ENCODE measurements at places on chromosomes 2 and 18.

DNA sequence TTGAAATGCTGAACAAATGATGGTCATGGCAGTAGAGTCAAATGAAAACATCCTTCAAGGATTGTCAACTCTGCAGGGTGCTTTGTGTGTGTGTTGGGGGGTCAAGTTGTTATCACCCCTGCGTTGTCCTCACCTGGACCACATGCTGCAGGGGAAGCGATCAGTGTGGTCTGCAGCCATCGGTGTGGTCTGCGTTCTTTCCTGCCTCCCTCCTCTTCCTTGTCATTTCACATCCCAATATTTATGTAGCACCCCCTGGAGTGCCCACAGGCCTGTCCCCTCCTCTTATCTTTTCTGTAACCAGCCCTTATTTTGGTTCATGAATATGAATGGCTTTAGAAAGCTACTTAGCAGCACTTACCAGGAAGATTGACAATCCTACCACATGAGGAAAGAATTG is 38.9 kb downstream of the UGP2 start:
- DNase-seq, result no peak

- DNase-seq, result peak; percentile 39
Observed at GRCh38 chr2:5176764-5177163, 515.4 kb upstream of the SOX11 start.

GRCh38 chr2:35298493-35298892 is 1057.1 kb upstream of the CRIM1 start:
- DNase-seq, result peak; percentile 66

- DNase-seq, result peak; percentile 51
Observed at GRCh38 chr2:177754492-177754873, 318.1 kb downstream of the PDE11A start.

- DNase-seq, result no peak
Observed at GRCh38 chr18:12012697-12013096, 31.4 kb downstream of the IMPA2 start.

DNA sequence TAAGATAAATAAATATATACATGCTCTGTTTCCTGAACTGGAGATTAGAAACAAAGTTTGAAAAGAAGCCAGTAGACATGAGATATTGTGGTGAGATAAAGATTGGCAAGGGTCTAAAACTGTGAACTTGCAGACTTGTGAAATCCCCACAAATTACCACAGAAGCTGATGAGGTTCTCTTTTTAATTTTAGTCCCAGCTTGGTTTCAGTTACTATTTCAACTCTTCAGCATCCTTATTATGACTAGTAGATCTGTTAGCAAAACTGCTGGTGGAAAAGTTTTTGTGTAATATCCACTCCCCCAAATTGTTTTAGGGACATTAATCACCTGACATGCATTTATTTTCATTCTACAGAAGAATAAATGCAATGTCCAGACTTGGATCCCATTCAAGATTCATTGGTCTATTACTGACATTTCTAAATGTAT is 20.8 kb downstream of the RASGRP3 start:
- DNase-seq, result peak; percentile 70

- peak; percentile 80 for DNase-seq
Observed at GRCh38 chr2:144942516-144943256, 422.8 kb upstream of the ZEB2 start.

DNA sequence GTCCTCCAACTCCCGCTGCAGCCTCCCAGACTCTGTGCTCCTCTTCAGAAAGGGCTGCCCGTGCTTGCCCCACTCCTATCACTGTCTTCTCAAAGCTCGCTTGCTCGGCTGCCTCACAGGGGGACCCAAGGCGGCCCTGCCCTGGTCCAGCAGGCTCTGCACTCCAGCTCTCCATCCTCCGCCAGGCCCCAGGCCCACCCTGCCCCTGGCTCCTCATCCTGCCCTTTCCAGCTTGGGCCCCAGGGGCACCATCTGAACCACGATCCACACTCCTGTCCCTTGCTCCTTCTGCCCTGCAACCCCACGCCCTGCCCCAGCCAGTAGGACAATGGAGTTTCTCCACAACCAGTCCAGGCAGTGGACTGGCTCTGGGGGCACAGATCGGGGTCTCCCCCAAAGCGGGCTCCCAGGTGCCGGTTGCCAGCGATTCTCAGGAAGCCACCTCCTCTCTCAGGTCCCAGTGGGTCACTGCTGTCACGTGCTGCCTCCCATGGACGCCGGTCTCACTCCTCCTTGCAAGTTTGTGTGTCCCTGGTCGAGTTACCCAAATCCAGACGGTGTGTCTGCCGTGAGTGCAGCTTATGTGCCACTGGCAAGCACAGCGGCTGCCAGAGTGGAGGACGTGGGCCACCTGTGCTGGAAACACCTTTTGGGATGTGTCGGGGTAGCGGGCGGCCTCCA is 238.5 kb downstream of the HDAC4 start:
- no peak for DNase-seq

GRCh38 chr2:176553685-176554100 is 284.5 kb downstream of the MTX2 start:
- DNase-seq, result peak; percentile 54

DNA sequence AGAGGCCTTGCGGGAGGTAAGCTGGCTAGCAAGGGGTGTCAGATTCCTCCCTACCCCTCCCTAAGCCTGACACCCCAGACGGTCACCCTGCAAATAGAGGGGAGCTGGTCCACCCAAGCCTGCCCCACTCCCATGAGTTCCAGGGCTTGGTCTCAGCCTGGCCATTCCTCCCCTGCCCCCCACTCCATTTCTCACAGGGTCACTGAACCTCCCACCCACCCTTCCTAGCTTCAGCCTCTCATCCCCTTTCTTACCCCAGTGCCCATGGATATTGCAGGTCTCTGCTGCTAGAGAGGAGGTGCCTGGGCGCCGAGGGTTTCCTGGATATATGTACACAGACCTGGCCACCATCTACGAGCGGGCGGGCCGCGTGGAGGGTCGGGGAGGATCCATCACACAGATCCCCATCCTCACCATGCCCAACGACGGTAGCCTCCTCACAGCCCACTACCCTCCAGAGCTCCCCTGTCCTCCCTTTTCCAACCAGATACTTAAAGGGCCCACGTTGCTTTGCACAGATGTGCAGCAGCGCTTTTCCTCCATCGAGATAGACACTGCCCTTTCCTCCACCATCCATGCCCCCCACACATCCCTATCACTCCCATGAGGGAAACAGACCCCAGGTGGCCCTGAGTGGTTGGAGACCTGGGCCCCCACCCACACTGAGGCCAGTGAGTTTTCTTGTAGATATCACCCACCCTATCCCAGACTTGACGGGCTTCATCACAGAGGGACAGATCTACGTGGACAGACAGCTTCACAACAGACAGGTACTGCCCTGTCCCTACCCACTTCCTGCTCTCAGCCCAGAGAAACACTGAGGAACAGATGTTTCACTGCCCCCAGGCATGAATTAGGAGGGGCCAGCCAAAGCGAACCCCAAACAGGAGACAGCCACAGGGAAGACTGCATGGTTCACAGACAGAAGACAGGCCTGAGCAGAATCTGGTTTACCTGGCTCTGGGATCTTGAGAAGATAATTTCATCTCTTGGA is 15.2 kb upstream of the ANKRD53 start:
- no peak for DNase-seq

DNA sequence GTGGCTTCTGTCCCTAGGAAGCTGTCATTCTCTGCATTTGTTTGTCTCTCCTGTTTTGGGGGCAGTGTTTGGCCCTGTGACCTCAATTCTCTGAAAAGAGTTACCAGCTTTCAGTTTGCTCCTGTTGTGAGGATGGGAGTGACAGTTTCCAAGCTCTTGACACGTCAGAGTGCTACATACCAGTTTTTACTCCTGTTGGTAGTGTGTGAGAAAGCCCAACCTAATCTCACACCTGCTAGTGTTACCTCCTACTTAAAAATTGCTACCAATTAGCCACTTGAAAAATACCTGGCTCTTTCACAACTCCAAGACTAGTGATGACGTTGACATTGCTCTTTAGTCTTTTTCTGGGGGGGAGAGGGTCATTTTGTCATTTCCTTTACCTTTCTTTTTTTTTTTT is 14.1 kb downstream of the SKA1 start:
- no peak for DNase-seq

- DNase-seq, result no peak
Observed at GRCh38 chr2:153195342-153195741, 283.2 kb downstream of the RPRM start.

DNA sequence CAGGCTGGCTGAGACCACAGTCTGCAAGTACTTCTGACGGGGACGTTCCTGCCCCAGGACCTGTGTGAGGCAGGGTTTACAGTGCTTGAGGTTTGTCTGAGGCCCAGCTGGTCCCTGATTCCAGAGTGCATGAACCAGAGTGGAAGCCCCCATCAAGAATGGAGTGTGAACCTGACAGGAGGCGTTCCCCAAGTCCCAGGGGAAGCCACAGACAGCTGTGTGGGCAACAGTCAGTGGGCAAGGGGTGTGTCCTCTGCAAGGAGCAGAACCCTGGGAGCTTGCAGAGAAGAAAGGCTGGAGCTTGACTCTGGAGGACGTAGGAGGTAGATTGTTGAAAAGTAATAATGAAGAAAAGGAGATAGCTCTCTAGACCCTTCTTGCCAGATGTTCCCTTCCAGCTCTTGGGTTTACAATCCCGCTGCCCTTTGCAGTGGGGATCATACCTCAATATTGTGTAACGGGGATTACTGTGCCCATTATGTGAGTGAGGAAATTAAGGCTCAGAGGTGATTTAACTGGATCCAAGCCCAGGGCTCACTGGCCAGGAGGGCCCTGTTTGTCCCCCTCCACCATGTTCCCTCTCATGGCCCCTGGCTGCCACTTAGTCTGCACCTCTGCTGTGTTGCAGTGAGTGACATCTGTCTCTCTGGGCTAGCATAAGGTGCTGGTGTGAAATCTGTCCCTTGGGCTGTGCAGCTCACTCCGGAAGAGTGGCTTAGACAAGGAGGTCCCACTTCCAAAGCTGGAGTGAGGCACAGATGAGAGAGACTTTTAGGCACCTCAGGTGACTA is 6.2 kb downstream of the DBI start:
- DNase-seq, result no peak

DNA sequence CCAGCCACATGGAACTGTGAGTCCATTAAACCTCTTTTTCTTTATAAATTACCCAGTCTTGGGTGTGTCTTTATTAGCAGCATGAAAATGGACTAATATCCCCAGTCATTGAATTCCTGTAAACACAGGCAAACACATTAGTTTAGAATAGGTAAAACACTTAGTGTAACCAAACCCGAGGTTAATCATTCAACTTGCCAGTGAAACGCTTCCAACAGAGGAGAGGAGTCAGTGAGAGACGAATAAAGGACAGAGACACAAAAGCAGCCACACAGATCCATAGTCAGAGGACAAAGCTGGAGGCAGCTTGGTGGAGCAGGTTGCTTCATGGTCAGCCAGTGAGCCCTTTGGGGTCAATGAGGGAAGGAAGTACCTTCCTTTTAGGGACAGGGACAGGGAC is 348.1 kb downstream of the TGIF1 start:
- DNase-seq, result no peak

DNA sequence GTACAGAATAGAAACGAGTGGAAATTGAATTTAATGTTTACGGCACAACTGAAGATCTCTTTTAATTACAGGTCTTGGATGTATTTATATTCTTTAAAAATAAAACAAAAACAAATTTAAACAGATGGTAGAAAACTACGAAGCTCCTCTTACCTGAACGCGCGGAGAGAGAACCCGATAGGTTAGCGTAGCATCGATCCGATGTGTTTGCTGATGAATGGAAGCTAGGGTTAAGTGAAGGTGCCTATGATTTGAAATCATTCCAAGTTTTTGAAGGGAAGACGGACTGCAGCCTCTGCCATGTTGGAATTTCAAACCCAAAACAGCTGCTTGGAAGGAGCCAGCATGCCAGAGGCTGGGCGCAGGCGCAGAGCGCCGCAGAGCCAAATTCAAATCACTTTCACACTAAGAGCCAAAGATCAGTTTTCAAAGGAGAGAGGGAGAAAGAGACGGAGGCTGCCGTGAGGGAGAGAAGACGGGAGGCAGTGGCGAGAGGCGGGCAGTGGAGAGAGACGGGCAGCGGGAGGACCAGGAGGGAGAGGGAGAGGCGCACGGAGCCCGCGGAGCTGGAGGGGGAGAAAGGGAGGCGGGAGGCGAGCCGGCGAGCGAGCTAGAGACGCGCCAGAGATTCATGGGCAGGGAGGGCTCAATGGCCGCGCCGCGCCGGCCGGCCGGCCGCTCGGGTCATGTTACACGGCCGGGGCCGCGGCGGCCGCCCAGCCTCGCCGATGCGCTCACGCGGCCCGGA is at the start of gene FIGN:
FIGN (minus strand) TSS at position 324 of the 748 bp plus-strand sequence. CDS start 1,081 bp downstream, outside the sequence.
- DNase-seq, result peak; percentile 91

- DNase-seq, result no peak
Observed at GRCh38 chr2:5026571-5027234, 665.5 kb upstream of the SOX11 start.

- DNase-seq, result no peak
Observed at GRCh38 chr2:48856144-48856543, 100.6 kb upstream of the LHCGR start.

- no peak for DNase-seq
Observed at GRCh38 chr2:741195-741496, 63.9 kb upstream of the TMEM18 start.

DNA sequence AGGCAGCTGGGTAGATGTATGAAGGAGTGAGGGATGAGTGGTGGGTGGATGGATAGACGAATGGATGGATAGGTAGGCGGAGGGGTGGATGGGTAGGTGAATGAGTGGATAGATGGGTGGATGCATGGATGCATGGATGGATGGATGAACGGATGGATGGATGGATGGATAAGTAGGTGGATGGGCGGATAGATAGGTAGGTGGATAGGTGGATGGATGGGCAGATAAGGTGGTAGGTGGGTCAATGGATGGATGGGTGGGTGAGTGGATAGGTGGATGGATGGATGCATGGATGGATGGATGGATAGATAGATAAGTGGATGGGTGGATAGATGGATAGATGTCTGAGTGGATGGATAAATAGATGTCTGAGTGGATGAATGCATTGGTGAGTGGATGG is 30.1 kb downstream of the MLPH start:
- DNase-seq, result no peak

Data from choroid plexus epithelial cell (primary cell).